ENCODE measurements at places on chromosomes 1 and 21. TPM values are rescaled to one million over a fixed set of nuclear protein-coding genes. Genes with fewer than 3 reads are reported as not detected.
A peak's percentile ranks its signal among the peaks of the same experiment; 100 is the strongest.

DNA sequence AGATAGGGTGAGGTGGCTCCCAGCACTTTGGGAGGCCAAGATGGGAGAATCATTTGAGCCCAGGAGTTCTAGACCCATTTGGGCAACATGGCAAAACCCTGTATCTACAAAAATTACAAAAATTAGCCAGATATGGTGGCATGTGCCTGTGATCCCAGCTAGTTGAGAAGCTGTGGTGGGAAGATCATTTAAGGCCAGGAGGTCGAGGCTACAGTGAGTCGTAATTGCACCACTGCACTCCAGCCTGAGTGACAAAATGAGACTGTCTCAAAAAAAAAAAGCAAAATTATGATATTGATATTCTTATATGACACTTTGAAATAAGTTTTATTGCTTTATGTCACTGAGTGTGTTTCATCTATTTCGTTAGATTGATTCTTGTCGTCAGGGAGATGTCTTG is 7.4 kb downstream of the ACADM start:
- no peak overlapping the region for H3K4me3 ChIP-seq
- H3K36me3 ChIP-seq: peaks cover 11% of the 10 kb centered on the region
- no peak for DNase-seq
- H3K27ac ChIP-seq: no peak overlapping the region

GRCh38 chr1:116720364-116721038 is 33.7 kb upstream of the CD2 start:
- no peak overlapping the region for H3K27ac ChIP-seq
- H3K36me3 ChIP-seq: no peaks in the 10 kb centered on the region
- H3K27me3 ChIP-seq: no peaks in the 10 kb centered on the region
- DNase-seq: no peak
- no peaks in the 10 kb centered on the region for H3K4me1 ChIP-seq
- H3K4me3 ChIP-seq: no peak overlapping the region

Gene LCE3E
- not detected for total RNA-seq

DNA sequence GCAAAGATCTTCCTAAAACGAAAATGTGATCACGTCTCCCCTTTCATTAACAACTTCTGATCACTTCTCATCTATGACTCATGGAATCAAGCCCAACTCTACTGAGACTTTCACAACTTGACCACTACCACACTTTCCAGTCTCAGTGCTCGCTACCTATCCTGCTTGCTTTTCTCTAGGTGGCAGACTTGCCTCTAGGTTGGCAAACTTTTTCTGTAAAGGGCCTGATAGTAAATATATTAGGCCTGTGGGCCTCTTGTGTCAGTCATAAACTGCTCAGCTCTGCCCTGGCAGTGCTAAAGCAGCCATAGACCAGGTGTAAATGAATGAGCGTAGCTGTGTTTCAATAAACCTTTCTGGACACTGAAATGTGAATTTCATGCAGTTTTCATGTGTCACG is 21.5 kb upstream of the HMGB4 start:
- H3K4me3 ChIP-seq: no peak overlapping the region
- H3K27me3 ChIP-seq: no peaks in the 10 kb centered on the region
- no peaks in the 10 kb centered on the region for H3K36me3 ChIP-seq
- H3K4me1 ChIP-seq: no peaks in the 10 kb centered on the region
- DNase-seq: no peak

DNA sequence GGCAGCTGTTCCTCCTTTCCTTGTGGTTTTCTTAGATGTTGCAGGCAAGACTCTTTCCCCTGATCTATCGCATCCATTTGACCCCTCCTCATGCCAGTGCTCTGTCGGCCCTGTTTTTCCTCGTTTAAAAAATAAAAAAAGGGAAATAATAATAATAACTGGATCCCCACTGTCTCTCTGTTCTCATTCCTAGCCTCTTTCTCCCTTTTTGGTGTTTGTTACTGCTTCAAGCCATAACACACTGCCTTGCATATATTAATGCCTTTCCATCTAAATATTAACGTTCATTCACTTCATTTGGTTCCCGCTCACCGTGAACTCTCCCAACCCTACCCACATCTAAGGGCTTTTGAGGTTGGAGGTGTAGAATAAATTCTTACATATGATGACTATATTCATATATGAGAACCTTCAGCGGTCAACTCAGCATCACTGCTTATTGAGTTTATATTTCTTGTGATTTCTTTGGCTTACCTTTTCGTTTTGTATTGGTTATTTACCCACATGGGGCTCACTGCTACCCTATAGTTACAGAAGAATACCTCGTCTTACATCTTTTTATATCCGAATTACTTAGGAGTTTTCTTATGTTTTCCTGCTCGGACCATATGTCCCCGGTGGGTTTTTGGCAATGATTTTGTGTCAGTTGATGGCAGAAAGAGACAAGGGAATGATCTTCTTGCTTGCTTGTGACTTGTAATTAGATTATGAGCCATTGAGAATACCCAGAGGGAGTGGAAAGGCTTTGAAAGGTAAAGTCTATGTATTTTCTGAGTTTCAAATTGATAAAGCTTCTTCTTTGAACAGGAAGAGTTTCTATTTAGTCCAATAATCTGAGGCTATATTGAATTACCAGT is 805 bp downstream of the ATG4C start:
- H3K36me3 ChIP-seq: no peaks in the 10 kb centered on the region
- H3K27ac ChIP-seq: peak overlapping the region; percentile 93
- peak overlapping the region; percentile 100 for H3K4me3 ChIP-seq
- DNase-seq: no peak
- H3K27me3 ChIP-seq: no peaks in the 10 kb centered on the region

DNA sequence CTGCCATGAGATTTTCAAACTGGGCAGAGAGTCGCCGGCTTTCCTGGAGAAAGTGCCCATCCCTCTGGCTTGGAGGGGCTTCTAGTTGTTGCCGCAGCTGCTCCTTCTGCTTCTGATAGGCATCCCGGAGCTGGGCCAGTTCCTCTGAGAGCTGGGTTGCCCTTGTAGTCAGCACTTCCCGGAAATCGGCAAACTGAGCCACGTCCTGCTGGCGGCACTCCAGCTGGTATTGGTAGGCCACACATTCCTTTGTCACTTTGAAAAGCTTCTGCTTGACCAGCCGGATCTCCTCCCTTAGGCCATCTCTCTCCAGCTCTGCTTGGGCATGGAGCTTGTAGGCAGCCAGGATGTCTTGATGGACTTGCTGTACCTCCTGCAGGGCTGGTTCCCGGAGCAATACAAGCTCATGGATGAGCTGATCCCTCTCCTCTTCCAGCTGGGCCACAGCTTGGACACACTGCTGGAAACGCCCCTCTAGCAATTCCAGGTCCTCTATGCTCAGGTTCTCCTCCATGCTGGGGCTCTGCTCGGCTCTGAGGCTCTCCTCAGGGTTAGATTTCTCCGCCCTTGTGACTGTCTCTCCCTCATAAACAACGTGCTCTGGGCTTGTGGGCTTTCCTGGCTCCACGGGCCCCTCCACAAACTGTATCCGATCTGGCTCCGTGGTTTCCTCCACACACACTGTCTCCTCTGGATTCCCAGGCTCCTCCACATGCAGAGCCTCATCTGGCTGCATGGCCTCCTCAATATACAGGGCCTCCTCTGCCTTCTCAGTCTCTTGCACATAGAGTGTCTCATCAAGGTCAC is 7.3 kb downstream of the SYNC start:
- H3K4me3 ChIP-seq: no peak overlapping the region
- H3K27ac ChIP-seq: peak overlapping the region; percentile 16
- no peak for DNase-seq

DNA sequence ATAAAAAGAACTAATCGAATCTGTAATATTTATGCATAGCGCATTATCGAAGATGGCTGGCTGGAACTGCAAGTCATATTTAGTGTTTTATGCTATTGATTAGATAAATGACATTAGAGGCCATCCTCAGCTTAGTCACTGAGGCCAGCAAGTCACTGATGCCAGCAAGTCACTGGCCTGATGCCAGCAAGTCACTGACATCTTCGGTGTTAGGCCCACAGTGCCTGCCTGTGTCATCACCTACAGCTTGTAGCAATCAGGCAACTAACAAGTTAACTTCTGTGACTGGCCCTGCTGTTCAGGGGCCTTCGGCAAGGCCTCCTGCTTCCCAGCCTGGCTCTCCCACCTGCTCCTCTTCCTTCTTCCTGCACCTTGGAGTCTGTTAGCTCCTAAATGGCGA is 65.6 kb upstream of the SCCPDH start:
- H3K36me3 ChIP-seq: peaks cover 21% of the 10 kb centered on the region
- H3K4me3 ChIP-seq: no peak overlapping the region
- H3K4me1 ChIP-seq: no peaks in the 10 kb centered on the region

Gene AVPR1B
- total RNA-seq: not detected

Gene NCAM2
- total RNA-seq: not detected

DNA sequence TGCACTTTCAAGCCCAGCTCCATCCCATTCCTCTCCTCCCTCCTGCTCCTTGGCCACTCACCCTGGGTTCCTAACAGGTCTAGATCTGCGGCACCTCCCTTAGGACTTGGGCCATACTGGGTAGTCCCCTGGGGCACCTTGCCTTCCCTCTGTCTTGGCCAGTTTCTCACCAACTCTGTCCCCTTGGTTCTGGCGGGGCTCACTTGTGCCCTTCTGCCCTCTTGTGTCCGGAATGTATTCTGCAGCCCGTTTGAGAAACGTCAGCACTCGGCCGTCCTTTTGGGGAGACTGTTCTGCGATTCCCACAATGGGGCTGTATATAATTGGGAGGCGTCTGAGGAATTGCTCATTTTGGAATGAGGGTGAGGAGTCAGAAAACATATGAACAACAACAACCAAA is 162.4 kb downstream of the ZSCAN20 start:
- H3K36me3 ChIP-seq: no peaks in the 10 kb centered on the region
- H3K4me3 ChIP-seq: no peak overlapping the region
- H3K4me1 ChIP-seq: no peaks in the 10 kb centered on the region
- H3K27ac ChIP-seq: no peak overlapping the region
- no peak for DNase-seq

Gene HIVEP3
- total RNA-seq: 24.0 TPM

- H3K4me1 ChIP-seq: peaks cover 6% of the 10 kb centered on the region
- H3K27ac ChIP-seq: no peak overlapping the region
- peaks cover 33% of the 10 kb centered on the region for H3K27me3 ChIP-seq
- peak overlapping the region; percentile 32 for H3K4me3 ChIP-seq
These were observed 70.1 kb upstream of the CASZ1 start for GRCh38 chr1:10866321-10867093.

Gene PTGFRN
- total RNA-seq: 6.1 TPM

Gene NMNAT2
- total RNA-seq: not detected

GRCh38 chr1:200979574-200980451 is 43.7 kb downstream of the KIF21B start:
- H3K27ac ChIP-seq: no peak overlapping the region
- H3K36me3 ChIP-seq: peaks cover 64% of the 10 kb centered on the region
- H3K4me3 ChIP-seq: no peak overlapping the region
- no peaks in the 10 kb centered on the region for H3K27me3 ChIP-seq
- peak; percentile 36 for DNase-seq

Measured in CD8-positive, alpha-beta memory T cell (primary cell).